Globus pallidus (tissue), 1 donor: ENCODE measurements at places on chromosomes 2 and 18.

- peak; percentile 58 for DNase-seq
Measured at GRCh38 chr2:105789745-105790460, 45.2 kb downstream of the NCK2 start.

DNA sequence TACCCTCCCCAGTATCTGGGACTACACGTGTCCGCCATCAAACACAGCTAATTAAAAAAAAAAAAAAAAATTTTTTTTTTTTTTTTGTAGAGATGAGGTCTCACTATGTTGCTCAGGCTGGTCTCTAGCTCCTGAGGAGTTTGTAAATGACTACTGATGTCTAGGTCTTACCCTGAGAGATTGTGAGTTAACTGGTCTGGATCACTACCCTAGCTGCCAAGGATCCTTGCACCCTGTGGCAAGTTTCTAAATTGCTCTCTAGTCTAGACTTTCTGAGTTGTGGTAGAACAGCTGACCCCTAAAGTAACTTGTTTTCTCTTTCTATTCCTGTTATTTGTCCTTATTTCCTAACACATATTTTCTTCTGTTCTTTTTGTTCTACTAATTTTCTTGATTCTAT, 44.5 kb downstream of the ABHD3 start:
- DNase-seq: no peak

DNA sequence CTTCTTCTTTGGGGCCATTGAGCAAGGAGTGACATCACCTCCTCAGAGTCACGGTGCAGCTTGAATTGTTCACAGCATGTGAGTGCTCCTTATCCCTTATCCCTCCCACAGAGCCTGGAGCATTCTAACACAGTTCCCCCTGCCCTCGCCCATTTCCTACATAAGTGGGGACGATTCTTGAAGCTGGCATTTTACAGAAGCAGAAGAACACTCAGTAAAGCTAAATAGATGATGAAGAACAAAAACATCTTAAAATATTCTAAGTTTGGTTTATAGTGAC, 135.8 kb upstream of the APCDD1 start:
- DNase-seq: no peak

DNA sequence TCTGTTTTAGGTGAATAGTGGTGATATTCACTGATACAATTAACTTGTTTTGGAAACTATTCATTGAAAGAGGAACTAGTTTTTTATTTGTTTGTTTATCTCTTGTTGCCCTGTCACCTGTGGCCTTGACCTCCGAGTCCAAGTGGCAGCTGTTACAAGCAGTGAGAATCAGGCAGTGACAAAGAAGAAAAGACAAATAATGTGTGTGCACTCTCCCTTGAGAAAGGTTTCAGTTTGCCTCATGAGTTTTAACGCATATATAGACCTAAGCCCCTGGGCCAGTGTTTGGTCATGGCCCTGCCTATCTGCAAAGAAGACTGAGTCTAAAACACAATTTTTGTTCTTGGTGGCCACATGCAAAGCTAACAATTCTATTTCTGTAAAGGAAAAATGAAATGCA, 15.3 kb downstream of the KYNU start:
- DNase-seq: no peak

GRCh38 chr18:6054256-6054842, 159.0 kb upstream of the TMEM200C start:
- DNase-seq: no peak

- DNase-seq: no peak
Measured at GRCh38 chr2:88859461-88859860, 168.0 kb downstream of the RPIA start.

GRCh38 chr2:149488706-149489440, 98.7 kb downstream of the MMADHC start:
- peak; percentile 16 for DNase-seq

- no peak for DNase-seq
Measured at GRCh38 chr2:227614246-227614645, 394 bp downstream of the SCYGR3 start.

DNA sequence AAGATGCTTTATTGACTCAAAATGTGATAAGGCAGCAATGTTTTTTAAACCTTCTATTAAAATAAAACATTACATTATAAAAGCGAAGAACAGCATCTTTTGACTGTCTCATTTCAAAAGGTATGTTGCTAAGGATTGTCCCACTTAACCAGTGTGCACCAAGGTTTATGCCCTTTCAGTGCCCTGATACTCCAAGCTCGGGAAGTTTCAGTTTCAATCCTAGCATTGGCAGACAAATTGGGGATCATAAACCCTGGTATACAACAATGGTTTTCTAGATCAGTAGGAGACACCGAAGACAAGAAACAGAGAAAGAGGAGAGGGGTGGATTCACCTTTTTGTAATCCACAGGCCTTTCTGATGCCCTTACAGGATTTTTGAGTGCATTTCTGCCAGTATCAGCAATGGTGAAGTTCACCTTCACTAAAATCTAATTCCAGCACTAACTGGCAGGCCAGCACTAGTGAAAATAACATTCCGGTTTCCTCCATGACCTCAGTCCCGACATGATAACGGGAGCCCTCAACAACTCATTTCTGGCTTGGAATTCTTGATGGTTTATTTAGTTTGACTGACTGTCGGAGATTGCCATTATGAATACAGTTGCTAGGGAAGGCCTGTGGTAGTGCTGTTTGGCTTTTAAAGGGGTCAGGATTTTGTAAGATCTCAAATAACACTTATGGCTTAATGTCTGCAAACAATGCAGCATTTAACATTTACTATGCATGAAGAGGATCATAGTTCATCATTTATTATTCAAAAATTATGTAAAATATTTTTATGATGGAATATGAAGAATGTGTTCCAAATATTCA, 33.3 kb upstream of the FIGN start:
- DNase-seq: no peak

DNA sequence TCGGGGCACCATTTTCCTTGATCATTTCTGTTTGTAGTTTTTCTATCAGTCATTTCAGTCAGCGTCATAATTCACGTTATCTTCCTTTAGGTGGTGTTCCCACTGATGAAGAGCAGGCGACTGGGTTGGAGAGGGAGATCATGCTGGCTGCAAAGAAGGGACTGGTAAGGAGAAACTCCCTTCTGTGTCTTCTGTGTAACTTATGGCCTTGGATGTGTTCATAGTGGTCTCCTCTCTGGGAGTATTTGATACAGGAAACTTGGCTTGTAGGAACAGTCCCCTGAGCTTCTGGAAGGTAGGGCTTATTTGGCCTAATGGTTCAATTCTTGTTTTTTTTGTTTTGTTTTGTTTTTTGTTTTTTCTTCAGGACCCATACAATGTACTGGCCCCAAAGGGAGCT, 1.1 kb downstream of the COX5B start:
- no peak for DNase-seq

GRCh38 chr2:219748671-219749570, 121.5 kb downstream of the SLC4A3 start:
- DNase-seq: no peak

DNA sequence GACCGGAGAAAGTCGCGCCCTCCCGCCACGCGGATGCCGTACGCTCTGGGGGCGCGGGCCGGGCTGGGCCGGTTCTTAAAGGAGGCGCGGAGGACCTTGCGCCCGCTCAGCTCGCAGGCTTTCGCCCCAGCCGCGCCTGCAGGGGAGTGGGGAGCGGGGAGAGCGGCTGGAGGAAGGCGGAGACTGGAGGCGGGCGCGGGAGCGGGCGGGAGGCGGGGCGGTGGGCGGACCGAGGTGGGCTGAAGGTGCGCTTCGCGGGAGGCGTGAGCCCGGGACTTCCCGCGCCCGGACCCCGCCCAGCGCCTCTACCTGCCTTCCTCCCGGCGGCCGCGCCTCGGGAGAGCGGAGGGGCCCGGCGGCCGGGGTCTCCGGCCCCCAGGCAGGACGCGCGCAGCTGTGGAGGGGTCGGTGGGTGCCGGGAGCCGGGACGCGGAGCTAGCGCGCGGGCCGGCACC, at the start of gene ADRA2B:
TSS of gene ADRA2B (minus strand) at position 148 of the 455 bp plus-strand sequence. CDS start 422 bp downstream, outside the sequence.
- no peak for DNase-seq

DNA sequence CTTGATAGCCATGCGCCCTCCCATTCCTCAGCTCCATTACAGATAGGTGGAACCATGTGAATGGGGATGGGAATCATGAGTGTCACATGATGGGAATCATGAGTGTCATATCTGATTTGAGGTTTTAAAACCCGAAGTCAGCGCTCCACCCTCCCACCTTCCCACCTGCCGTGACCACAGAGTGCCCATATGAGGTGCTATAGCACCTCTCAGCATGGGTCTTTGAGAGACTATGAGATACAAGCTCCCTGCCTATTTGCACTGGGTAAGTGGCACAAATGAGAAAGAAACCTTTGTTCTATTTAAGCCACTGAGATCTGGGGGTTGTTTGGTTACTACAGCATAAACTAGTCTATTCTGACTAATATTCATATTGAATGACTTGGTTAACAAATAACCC, 78.5 kb upstream of the PTPRM start:
- no peak for DNase-seq

DNA sequence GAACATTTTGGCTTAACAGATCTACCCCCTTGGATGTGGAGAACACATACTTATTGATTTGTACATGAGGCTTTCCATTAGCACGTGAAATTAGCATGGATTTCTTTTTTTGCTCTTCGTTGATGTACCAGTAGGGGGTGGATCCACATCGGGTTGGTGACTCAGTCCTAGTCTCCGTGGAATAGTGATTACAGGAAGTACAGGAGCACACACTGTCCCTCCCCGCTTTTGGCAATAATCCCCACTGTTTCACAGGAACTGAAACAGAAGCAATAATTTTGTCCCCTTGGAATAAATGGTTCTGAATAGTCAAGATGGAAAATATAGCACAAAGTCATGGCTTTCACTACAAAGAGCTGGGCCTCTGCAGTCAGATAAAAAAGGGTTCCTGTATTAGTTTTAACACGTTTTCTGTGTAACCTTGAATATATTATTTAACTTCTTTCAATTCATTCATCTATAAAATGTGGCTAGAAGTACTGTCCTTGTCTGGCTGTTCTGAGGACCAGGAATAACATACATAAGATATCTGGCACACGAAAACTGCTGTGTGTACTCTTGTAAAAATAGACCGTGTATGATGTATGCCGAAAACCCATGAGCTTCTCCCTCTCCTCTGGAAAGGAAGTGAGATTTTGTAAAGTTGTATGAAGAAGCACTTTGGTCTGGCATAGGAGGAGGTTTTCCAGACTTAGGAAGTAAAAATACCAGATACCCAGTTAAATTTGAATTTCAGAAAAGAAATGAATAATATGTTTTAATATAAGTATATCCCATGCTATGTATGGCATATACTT, 229.2 kb downstream of the GALR1 start:
- DNase-seq: peak; percentile 33

DNA sequence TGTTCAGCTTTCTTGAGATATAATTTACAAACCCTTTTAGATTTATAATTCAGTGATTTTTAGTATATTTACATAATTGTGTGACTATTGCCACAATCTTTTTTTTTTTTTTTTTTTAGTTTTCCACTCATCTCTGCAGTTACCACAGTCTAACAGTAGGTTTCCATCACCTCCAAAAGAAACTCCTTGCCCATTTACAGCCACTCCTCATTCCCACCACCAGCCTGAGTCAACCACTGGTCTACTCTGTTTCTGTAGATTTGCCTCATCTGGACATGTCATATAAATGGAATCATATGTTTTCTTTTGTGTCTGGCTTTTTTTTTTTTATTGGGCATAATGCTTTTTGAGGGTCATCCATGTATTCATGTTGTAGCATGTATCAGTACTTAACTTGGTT, 16.1 kb downstream of the MTX2 start:
- DNase-seq: no peak

- DNase-seq: no peak
Measured at GRCh38 chr2:207330912-207331311, 165.2 kb upstream of the KLF7 start.

DNA sequence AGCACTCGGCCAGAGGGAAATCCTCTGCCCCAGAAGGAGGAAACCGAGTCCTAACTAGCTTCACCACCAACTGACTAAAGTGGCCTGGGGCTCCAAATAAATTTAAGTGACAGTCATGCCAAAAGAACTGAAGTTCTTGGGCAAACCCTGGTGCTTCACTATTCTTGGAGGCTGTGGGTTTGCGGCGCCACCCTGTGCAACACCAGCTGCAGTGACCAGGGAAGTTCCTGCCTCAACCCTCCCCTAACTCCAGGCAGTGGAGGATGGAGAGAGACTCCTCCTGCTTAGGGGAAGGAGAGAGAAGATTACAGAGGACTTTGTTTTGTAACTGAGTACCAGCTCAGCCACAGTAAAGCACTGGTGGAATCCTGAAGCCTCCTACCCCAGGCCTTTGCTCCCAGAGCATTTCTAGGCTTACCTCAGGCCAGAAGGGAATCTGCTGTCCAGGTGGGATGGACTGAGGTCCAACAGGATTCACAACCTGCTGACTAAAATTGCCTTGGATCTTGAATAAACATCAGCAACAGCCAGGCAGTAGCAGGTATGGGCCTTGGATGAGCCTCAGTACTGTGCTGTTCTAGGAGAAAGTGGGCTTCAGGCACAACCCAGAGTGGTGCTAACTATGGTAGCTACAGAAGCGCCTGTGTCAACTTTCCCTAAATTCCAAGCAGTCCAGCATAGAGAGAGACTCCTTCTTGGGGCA, 29.4 kb upstream of the BMP10 start:
- no peak for DNase-seq

- no peak for DNase-seq
Measured at GRCh38 chr2:182606728-182607681, 109.1 kb upstream of the DNAJC10 start.

DNA sequence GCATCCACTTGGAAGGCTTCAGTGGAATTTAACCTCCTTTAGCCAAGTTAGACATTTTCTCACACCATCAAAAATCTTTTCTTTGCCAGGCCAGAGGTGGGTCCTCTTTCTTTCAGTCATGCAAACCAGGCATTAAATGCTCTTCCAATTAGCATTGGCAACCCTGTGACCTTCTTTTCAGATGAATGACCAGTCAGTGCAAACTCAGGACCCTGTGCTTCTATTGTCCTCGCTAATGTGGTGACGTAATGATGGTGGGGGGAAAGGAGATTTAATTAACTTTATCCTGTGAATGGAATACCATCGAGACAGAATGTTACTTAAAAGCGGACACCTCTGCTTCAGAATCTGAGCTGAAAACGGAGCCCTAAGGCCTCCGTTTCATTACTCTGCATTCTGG, 23.2 kb upstream of the STPG4 start:
- DNase-seq: no peak

DNA sequence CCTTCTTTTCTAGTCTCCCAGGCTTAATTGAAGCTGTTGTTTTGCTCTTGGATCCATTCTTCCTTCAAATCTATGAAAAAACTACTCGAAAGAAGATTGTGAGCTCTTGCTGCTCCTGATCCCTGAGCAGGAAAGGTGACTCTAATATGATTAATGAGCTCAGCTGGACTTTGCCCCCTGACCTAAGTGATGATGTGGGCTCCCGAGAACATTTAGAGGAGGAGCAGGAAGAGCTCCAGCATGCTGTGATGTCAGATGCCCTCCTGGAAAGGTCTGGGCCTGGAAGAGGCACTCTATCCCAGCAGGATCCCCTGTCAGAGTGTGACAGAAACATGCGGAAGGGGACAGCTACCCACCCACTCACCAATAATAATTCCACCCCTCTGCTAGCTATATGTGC, 117.9 kb upstream of the PELI1 start:
- no peak for DNase-seq

DNA sequence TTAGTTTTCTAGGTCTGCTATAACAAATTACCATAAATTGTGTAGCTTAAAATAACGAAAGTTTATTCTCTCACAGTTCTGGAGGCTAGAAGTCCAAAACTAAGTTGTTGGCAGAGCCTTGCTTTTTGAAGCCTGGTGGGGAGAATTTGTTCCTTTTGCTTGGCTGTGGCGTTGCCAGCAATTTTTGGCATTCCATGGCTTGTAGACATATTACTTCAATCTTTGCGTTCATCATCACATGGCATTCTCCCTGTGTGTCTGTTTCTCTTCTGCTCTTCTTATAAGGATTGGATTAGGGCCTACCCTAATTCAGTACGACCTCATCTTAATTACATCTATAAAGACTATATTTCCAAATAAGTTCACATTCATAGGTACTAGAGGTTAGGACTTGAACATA, 217.7 kb downstream of the MBD5 start:
- no peak for DNase-seq
